ENCODE measurements at places on chromosomes 6 and 20. TPM values are rescaled to one million over a fixed set of nuclear protein-coding genes. Genes with fewer than 3 reads are reported as not detected.

The SPACA1 gene
- not detected for total RNA-seq

The ARFGEF3 gene
- not detected for total RNA-seq

The HLA-DQA2 gene
- 0.70 TPM for total RNA-seq

The PLA2G7 gene
- 0.20 TPM for total RNA-seq

DNA sequence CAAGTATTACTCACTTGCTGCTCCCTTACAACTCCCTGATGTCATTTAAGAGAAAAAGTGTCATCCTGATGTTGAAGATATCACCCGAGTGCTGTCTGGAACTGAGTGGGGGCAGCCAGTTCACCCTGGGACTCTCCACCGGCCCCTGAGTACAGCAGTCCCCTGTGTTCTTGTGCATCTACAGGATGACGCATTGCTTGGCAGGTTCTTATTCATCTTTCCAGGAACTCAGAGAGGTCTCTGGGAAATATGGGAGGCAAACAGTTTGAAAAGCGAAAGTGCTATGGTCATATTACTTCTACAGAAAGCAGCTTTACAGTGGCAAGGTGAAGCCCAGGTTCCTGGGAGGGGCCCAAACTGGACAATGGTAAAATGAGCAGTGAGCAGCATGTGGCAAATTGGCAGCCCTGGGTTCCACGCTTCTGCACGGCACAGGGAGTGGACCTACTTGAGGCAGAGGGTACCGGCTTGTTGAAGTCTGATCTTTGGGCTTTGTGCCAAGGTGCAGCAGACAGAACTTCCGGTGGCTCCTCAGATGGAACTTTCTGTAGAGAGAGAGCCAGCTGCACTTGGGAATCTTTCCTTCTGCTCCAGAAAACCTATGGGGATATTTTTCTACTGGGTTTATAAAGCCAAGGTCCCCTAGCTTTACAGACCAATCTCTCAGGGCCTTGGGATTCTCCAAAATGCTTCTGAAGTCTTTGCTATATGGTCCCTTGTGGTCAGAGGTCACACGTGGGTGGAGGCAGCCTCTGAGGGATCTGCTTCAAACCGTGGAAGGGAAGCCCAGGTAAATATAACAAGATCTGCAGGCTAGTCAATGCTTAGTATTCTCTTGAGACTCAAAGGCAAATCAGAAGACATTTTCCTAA lies 128.3 kb downstream of the MAP3K7 start:
- H3K4me1 ChIP-seq, result peaks cover 38% of the 10 kb centered on the region
- DNase-seq, result no peak
- H3K4me3 ChIP-seq, result peak overlapping the region; percentile 79
- H3K36me3 ChIP-seq, result no peaks in the 10 kb centered on the region
- peak overlapping the region; percentile 88 for H3K27ac ChIP-seq

GRCh38 chr6:135291288-135292076 lies 110.4 kb downstream of the MYB start:
- no peaks in the 10 kb centered on the region for H3K27me3 ChIP-seq
- no peak overlapping the region for H3K4me3 ChIP-seq
- DNase-seq, result no peak
- no peaks in the 10 kb centered on the region for H3K36me3 ChIP-seq
- no peaks in the 10 kb centered on the region for H3K4me1 ChIP-seq

- no peak overlapping the region for H3K27ac ChIP-seq
- no peak for DNase-seq
- peaks cover 9% of the 10 kb centered on the region for H3K4me1 ChIP-seq
- H3K4me3 ChIP-seq, result no peak overlapping the region
- H3K36me3 ChIP-seq, result peaks cover 2% of the 10 kb centered on the region
These were observed 39.6 kb upstream of the POU5F1 start for GRCh38 chr6:31210123-31210522.

Measured in T-helper 17 cell (primary cell).